Kidney (tissue), 22 donors: ENCODE measurements at places on chromosomes 4 and X.
A peak's percentile ranks its signal among the peaks of the same experiment; 100 is the strongest.

DNA sequence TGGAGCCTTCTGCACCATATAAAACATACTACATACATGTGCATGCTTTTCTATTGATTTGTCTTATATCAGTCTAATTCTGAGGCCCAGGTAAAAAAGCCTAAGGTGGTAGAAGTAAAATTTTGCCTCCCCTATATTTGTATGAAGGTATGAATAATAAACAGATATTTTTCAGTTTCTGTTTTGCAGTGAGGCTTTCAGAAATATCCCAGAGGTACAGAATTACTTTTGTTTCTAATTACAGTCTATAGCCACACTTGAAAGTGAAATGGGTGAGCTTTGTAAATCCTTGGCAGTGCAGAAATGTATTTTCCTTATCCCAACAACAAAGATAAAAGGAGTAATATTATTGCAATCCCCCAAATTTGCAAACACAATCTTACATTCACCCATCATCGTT lies 59.5 kb downstream of the DDX60 start:
- DNase-seq, result no peak

GRCh38 chrX:18617407-18617750 lies 54.5 kb downstream of the RS1 start:
- peak; percentile 62 for DNase-seq

- no peak for DNase-seq
Observed at GRCh38 chr4:122686691-122687090, 45.8 kb upstream of the BBS12 start.

DNA sequence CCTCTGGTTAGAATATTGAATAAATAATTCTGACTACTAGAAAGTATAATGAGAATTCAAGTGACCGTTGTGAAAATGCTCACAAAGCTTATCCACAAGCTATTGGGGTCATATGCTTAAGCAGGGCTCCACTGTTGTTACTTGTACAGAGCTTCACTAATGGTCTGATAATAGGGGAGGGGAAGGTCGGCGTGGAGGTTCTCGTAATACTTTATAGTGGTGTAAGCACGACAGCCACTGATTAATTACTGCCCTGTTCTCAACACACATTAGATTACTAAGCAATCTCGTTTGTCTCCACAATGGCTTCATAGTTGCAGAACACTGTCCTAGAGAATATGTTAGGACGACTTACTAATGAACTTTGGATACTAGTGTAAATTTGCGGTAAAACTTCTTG lies 11.6 kb downstream of the UNC5C start:
- DNase-seq, result peak; percentile 60

DNA sequence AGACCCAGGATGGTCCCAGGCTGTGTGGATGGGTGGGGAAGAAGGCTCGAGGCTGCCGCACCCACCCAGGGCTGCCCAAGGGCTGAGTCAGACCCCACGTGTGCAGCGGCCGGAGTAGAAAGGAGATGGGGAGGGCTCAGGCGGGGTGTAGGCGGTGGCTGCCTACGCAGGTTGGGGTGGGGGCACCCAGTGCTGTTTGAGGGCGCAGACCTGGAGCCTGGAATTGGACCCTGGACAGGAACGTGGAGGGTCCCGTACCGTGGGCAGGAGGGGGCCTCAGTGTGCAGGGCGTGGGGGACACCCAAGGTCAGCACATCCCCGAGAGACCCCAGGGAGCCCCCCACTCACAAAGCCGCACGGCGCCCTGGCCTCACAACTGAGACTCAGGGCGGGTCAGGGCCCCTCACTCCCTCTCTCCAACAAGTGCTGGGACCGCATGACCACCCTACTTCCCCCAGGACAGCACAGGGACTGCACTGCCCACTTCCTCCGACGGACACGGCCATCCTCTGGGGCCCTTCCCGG lies 79.9 kb downstream of the FAM53A start:
- DNase-seq, result no peak

DNA sequence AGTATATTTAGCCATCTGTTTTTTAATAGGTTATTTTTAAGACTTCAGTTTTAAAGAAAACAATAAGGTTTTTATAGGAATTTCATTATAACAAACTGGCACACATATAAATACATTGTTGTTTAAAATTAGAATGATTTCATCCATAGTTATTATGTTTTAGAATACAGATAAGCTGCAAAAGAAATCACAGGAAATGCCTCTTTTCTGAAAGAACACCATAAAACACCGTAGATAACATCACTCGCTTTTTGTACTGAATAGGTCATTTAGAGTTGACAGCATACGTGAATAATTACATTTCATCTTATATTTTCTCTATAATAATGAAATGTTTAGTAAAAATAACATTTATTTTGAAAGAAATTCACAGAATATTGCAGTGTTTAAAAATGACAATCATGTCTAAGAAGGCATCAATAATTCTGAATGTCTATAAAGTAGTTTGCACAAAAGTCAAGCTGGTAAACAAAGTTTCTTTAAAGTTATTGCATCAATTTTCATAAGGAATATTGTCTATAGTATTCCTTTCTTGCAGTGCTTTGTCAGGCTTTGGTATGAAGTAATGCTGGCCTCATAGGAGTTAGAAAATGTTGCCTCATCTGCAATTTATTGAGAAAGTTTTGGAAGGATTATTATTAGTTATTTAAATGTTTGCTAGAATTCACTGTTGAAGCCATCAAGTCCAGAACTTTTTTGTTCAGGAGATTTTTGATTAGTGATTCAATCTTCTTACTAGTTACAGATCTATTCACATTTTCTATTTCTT lies 17.9 kb upstream of the VEGFC start:
- DNase-seq, result no peak

- no peak for DNase-seq
Observed at GRCh38 chrX:71453056-71453455, 79.8 kb upstream of the OGT start.

GRCh38 chrX:105845631-105846030 lies 23.3 kb downstream of the NRK start:
- DNase-seq, result no peak

GRCh38 chr4:142314247-142314646 lies 531.9 kb downstream of the INPP4B start:
- DNase-seq, result no peak

- no peak for DNase-seq
Observed at GRCh38 chrX:31038575-31039326, 33.1 kb downstream of the FTHL17 start.

GRCh38 chr4:110621328-110621812 lies 1.5 kb downstream of the PITX2 start:
- DNase-seq, result no peak

GRCh38 chrX:100584611-100585010 lies at the start of gene TNMD:
Gene TNMD (plus strand): TSS chrX:100584936. CDS start chrX:100585019, 83 bp downstream.
- no peak for DNase-seq

GRCh38 chrX:3940000-3940610 lies 226.7 kb upstream of the PRKX start:
- no peak for DNase-seq

- no peak for DNase-seq
Observed at GRCh38 chrX:120137439-120137838, 21.0 kb upstream of the RHOXF2 start.

- DNase-seq, result no peak
Observed at GRCh38 chr4:150212485-150212884, 134.2 kb downstream of the DCLK2 start.

DNA sequence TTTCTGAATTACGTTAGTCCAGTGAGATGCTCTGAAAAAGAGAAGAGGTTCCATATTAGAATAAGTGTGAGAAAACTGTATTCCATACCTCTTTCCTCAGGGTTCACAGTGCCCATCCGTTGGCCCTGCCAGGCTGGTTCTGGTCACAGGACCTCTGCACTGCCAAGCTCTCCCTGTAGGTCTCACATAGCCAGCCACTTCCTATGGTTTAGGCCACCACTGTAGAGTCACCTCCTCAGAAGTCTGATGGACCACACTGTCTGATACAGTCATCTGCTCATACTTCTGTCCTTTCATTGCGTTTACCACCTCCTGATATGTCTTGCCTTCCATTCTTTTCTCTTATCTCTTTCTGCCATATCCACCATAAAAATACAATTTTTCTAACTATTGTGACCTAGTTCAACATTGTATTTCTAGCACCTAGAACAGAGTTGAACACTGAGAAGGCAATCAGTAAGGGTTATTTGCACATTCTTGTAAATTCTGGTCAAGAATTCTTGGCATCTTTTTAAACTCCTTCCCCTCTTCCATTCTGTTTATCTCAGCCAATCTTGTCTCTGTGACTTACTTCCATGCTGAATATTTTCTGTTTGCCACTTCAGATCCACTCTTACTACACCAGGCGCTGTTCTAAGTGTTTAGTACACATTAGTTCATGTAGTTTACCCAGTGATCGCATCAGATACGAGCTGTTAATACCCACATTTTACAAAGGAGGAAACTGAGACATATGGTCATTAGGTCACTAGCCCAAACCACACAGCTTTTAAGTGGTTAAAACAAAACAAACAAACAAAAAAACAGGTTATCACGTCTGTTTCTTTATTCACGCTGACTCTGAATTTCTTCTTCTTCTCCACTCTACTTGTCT lies 125.6 kb downstream of the CBR4 start:
- DNase-seq, result no peak

DNA sequence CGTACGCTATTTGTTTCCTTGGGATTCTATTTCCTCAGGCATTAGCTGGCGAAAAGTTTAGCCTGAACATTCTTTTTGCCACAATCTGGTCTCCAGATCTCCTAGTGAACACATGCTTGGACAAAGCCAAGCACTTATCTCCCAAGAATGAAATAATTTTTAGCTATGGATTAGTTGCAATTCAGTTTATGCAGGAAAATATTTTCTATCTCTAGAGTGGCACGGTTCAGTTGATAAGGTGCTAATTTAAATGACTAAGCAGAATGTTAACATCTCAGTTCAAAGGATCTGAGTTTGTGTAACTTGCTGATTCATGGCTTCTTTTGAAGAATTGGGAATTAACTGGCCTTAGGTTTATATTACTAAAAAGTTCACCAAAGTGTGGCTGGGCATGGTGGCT lies 58.1 kb upstream of the JADE1 start:
- no peak for DNase-seq

DNA sequence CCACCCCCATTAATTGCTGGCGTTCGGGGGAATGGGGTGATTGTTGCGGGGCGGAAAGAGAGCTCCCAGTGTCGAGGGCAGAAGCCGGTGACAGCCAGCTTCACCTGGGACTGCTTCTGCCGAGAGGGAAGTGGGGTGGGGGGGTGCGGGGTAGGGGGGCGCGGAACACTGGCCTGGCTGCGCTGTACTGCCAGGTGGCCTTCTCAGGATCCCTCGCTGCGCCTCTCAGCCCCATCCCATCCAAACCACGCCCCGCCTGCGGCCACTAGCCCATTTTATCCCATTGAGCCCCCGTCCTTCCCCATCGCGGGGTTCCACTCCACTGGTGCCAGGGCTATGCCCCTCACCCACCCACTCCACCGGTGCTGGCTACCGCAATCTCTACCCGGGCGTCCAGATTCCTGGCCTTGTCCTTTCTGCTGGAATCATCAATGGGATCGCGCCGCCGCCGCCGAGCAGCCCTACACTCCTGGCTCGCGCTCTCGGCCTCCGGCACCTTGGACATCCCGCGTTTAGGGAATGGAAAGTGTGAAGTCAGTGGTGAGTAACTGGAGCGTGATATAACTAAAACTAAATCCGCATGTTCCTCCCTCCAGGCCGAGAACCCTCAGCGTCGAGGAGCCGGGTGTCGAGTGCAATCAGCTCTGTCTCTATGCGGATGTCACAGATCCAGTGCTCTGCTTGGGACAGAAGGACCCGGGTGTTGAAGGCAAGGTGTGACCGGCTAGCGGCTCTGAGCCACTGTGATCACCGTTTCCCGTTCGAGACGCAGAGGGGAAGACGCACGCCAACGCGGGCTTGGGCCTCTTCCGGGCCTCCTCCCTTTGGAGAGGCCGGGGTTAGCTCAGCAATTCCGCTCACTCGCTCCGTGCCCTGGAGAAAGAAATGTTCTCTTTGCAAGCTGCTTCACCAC lies 20.5 kb downstream of the NKX3-2 start:
- DNase-seq, result no peak

DNA sequence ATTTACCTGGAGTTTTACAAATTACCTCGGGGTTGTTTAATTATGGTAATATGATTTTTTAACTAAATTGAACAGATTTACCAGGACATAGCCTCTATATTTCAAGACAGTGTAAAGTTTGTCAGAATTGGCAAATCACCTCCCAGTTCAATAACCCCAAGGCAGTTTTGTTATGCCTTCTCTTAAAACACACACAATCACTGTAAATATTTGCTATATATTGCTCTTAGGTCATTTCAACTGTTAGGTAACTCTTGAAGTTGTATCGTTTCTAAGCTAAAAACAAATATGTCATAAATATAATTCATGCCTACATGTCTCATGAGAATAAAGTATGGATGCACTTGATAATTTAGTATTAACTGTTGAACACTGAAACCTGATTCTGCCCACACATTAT lies 24.1 kb downstream of the PDLIM5 start:
- DNase-seq, result no peak

DNA sequence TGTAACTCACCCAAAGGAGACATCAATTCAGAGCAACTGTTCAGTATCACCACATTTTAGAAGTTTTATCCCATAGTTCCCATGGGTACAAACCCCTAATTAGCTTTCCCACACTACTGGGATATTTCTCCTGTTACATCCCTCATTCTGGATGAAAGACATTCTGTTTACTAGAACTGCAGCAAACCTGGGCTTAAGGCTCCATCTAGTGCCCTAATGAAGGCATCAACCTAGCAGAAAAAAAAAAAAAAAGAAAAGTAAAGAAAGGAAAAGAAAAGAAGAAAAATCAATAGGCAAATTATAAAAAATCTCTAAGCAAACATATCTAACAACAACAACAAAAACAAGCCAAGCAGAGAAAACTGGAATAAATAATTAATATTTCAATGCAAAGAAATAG lies 133.7 kb upstream of the CPXCR1 start:
- peak; percentile 68 for DNase-seq

DNA sequence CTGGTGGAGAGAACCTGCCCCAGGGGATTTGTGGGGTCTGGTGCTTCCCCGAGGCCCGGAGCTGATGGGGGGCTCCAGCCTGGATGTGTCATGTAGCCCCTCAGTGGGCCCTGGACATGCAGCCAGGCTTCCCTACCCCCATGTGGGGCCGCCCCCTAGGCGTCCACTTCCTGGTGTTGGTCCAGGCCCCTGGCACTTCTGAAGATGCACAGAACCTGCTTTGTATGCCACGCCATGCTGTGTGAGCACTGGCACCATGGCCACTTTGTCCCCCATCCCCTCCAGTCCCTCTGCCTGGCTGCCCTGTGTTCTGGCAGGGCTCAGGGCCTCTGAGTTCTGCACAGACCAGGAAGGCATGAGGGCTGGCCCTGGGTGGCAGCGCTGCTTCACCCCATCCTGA lies 29.2 kb downstream of the WFS1 start:
- no peak for DNase-seq

DNA sequence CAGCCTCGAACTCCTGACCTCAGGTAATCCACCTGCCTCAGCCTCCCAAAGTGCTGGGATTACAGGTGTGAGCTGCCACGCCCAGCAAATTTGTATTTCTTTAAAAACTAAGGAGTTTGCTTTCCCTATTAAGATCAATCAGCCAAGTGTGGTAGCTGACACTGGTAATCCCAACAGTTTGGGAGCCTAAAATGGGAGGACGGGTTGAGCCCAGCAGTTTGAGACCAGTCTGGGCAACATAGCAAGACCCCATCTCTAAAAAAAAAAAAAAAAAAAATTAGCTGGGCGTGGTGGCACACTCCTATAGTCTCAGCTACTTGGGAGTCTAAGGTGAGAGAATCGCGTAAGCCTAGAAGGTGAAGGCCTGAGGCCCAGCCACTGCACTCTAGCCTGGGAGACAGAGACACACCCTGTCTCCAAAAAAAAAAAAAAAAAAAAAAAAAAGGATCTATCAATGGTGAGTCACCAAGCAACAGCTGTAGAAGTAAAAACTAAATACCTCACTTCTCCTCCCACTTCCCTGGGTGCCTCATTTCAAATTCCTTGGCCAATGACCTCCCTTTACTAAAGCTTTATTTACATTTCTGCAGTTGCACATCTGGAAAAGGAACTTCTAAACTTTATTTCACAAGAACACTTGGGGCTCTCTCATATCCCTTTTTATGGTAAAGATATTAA lies 54.5 kb downstream of the LDB2 start:
- DNase-seq, result no peak
